ENCODE measurements at places on chromosomes 7 and 10.

DNA sequence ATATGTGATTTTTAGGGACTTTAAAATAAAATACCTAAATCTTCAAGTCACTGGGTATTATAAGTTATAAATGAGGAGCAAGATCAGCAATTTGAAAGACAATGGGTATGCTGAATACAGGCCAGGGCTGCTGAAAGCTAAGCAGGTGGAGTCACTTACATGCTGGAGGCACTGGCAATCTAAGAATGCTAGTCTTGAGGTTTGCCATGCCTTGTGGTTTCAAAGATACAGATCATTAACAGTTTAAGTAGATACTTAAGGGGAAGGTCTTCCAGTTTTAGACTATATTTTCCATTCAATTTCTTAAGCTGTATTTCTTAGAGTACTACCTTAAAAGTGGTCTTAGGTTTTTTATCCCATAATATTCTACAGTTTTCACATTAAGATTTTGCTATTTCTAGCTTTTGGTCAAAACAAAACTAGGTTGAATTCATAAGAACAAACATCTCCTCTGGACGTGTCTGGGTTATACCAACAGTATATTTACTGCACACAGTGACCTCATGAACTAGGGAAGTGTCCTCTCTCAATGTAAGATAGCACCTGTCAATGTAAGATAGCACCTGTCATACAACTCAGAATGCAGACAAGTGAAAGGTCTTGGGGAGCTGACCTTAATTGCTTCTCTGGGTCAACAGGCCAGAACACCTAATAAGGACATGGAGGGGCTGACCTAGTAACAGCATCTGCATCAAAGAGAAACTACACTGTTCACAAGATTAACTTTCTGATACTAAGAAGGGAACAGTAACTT lies 2.0 kb downstream of the SRI start:
- no peak for DNase-seq

DNA sequence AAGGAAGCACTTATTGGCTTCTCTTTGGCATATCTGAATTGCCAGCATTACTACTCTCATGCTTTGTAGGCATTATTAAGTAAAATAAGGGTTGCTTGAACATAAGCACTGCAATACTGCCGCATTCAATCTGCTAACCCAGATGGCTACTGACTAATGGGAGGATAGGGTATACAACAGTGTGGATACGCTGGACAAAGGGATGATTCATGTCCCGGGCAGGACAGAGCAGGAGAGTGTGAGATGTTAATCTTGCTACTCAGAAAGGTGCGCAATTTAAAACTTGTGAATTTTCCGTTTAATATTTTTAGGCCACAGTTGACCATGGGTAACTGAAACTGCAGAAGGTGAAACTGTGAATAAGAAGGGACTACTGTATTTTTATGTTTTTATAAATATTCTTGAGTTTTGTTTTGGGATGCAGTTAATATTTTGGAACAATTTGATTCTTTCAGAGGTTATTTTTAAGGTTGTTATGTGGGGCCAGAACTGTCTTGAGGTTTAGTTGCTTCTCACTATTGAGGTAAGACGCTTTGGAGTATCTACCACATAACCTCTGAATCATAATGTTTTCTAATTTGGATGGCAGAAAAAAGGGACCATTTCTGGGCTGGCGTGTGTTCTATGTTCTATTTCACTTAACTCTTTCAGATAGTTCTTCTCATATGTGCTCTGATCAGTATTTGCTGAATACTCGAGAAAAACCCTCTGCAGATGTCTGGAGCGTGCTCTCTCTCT lies 75.7 kb upstream of the SYPL1 start:
- DNase-seq: no peak

DNA sequence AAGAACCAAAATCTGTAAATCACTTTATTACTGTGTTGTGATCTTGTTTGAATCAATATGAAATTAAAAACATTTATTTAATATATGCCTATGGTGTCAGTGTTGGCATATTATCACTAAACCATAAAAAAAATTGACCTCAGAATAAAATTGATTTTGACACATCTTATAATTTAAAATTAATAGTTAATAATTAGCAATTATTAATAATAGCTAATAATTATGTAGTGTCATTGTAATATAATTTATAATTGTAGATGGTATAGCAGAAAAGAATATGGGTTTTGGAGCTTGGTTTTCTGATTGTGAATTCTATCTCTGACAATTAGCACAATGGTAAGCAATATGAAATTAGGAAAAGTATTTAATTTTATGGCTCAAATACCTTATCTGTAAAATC lies 89.4 kb upstream of the CNTNAP2 start:
- no peak for DNase-seq

DNA sequence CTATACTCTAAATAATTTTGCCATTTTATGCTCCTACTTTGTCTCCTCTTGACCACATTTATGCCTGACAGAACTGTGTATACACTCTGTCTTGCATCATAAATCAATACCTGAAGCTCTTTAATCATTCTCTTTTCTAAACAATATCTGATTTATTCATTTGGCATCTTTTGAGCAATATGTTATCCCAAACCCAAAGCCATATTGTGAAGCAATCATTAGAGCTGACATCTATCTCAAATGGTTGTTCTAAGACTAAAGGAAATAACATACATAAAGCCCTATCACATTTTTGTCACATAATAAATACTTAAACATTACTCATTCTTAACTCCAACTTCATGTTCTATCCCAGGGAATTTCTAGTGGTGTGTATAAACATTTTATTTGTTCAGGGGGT lies 717.6 kb downstream of the SORCS1 start:
- DNase-seq: no peak

GRCh38 chr10:132937861-132938260 lies 4.5 kb downstream of the CFAP46 start:
- no peak for DNase-seq
